ENCODE measurements at places on chromosomes 13 and 19. TPM values are rescaled to one million over a fixed set of nuclear protein-coding genes. Genes with fewer than 3 reads are reported as not detected.

Gene ERICH6B
- total RNA-seq = not detected

Gene CGB8
- total RNA-seq = not detected

Gene ZNF418
- total RNA-seq = 3.6 TPM

Gene ZNF69
- 43.7 TPM for total RNA-seq

Data from renal cortical epithelial cell (primary cell).